ENCODE measurements at places on chromosomes 7 and 10.

GRCh38 chr7:156823435-156823834 is 69.5 kb downstream of the LMBR1 start:
- no peak for DNase-seq

DNA sequence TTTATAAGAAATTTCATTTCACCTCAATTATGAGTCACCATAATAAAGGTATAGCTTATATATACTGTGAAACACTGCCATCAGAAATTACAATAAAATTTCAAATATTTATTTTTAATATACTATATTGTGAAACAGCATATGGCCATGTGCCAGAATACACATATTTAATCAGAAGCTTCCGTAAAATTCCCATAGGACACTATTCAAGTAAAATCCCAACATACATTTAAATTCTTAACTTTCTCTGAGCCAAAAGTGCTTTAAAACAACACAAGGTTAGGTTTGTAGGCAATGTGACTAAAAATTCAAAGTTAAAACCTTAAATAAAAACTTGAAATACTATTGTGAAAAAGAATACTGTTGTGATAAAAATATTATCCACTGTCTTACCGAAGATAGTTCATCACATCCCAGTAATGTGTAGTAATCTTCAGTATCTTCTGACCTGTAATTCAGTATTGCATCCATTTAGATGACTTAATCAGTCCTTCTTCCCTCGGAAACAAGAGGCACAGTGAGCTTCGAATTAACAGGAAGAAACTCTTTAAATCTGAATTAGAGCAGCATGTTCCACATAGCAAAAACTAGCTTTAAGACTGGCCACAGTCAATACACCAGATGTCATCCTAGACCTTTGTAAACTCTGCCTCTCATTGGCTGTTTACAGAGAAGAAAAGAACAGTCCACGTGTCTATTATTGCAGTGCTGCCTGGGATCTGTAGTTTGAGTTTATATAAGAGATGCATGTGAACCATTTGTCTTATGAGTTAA is at the start of gene DNAJC12:
TSS of gene DNAJC12 (minus strand) at position 648 of the 774 bp plus-strand sequence. CDS start at position 471, 177 bp downstream.
- peak; percentile 22 for DNase-seq

- no peak for DNase-seq
Measured at GRCh38 chr10:100965820-100966219, 3.5 kb upstream of the SEMA4G start.

GRCh38 chr10:34262985-34263384 is 552.1 kb downstream of the PARD3 start:
- no peak for DNase-seq

DNA sequence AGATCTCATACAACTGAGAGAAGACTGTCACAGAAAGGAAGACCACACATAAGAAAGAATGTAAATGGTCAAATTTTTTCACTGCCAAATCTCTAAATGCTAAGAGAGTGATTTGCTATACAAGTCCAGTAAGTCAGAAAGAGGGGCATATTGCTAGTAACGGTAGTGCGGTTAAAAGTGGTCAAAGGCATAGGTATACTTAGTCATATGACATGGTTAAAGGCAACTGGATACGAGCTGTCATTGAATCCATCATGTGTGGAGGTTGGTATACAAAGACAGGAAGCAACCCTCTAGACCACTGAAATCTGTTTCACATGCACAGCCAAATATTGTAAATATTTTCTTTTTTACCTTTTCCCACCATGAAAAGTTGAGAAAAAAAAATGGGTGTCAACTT is 4.8 kb downstream of the INHBA start:
- DNase-seq: no peak

GRCh38 chr7:148717266-148717793 is 18.6 kb downstream of the CUL1 start:
- DNase-seq: no peak

DNA sequence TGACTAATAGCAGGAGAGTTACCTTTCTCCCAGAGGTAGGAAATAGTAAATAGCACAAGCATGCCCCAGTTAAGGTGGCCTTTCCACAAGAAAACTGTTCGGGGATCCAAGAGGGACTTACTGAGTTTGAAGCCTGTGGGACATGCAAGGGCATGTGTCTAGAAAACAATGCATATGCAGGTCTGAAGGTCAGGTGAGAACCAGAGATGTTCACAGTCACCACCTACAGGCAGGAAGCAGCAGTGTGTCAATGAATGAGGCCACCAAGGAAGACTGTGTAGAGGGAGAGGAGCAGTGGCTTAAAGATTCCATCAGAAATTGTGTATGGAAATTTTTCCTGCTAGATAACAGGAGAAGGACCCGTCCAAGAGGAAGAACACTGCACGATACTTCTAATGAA is 66.0 kb downstream of the CALD1 start:
- DNase-seq: no peak

- DNase-seq: no peak
Measured at GRCh38 chr7:152136686-152137085, 111.2 kb downstream of the GALNT11 start.

DNA sequence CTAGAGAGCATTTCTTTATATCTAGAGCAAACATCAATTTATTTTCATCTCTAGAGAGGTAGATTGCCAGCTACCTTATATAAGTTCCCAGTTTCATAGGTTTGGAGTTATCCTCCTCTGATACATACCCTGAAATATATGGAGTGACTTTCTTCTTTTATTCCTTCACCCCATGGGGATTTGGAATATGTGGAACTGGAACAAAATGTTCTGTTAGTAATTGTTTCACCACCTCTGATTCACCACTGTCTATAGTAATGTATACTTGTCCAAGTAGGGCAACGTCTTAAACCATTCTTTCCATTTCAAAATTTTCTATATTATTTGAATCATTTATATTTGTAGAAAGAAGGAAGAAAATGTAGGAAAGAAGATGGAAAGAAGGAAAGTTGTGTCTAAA is 511.2 kb upstream of the KCND2 start:
- DNase-seq: no peak

GRCh38 chr10:132560241-132560731 is 22.7 kb downstream of the INPP5A start:
- DNase-seq: no peak

DNA sequence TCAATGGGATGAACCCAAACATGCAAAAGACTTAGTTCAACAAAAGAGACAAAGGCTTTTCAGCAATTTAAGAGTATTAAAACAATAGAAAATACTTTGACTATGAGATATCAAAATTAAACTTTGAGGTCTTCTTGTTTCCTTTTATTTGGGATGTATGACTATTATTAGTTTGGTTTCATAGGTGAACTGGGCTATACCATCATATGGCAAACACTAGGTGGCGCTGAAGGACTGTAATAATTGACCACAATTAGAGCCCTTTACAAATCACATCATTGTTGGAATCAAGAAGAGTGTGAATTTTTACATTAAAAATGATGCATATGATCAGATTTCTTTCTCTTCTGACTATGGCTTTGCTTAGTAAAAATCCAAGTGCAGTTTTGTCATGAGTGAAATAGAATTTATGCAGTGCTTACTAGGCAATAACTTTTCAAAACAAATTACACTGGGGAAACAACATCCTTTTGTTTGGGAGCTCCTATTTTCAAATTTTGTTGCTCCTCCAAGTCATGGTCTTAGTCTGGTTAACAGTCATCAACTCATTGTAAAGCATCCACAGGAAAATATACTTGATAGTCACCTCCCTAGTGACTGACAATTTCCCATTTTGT is 14.7 kb upstream of the NXPH1 start:
- DNase-seq: peak; percentile 67

DNA sequence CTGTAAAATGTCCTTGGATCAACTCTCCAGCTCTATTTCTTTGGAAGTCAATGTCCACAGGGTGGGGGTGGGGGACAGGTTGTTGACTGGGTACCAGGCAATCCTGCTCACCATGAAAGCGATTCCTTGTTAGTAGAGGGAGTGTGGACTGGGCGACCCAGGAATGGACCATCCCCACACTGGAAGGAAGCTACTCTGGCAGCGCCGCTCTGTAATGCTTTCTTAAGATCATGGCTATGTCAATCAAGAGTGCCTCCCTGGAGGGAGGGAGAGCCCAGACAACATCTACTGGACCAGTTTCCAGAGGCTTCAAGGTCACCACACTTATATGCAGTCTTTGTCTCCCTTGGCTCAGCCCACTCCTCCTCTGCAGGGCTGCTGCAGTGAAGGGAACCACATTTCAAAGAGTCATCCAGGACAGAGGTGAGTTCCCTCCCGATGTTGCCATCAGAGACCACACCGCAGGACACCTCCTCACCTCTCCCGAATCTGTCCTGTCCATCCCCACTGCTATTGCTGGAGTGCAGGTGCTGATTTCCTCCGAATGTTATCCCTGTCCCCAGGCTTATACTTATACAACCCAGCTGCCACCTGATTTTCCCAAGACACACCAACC is 6.9 kb downstream of the GIMAP5 start:
- DNase-seq: no peak

GRCh38 chr10:76115471-76116155 is 684.2 kb downstream of the LRMDA start:
- no peak for DNase-seq

- DNase-seq: no peak
Measured at GRCh38 chr7:74481458-74482196, 27.9 kb downstream of the GTF2IRD1 start.

- DNase-seq: no peak
Measured at GRCh38 chr10:7892146-7892545, 73.8 kb downstream of the TAF3 start.

- no peak for DNase-seq
Measured at GRCh38 chr7:128867842-128868623, 5.4 kb downstream of the ATP6V1F start.

DNA sequence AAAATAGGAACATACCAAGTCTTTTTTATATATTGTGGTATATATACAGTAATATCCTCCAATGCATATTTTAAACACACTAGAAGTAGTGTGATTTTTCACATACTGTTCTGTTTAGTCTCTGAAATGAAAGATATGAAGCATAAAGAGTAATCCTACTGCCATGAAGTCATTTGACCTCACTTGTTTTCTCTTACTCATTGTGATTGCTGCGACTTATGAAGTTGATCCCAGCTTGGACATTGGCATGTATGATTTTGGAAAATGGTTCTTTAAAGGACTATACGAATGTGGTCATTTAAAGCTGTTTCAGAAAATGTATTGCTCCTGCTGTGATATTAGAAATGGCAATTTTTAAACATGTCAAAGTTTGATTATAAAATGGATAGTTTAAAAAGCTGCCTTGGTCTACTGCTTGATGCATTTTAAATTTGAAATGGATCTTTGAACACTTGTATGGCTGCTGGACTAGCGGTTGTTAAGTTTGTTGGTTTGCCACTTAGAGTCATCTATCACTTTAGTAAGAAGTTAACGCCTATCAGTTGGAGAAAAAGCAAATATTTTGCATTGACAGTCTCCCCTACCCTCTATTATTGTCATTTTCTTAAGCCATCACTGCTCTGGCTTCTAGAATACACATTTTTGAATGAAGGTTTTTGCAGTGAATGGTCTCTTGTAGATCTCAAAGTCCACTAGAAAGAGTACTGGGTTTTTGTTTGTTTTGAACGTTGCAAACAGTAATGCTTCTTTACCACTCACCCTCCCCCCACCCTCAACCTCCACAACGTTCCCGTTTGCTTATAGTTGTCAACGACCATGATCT is 881 bp upstream of the PCGF5 start:
- DNase-seq: no peak

DNA sequence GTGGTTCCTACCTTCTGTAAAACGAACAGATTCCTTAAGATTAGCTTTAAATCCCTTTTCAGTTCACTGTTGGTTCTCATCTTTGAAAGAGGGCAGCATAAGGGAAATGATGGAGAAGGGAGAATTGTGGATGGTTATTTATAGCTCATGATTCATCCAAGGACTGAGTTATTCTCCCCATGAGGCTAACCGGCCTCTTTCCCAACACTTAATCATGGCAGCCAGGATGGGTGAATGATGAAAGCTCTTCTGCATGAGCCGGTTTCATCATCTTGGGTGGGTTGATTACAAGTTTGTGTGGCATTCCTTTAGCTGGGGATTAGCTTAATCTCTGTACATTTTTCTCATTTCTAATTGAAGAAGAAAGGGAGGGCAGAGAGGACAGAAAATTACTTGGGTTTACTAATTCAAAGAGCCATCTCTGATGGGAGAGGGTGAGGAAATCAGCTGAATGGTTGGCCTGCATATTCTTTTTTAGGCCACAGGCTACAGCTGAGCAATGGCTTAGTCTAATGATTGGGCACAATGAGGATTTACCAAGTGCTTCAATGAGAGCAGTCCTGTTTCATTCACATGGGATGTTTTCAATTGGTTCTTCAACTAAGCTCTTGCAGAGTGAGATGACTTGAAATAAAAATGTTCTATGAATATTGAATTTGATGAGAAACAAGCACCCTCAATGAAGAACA is 250.0 kb downstream of the BMPER start:
- DNase-seq: no peak

DNA sequence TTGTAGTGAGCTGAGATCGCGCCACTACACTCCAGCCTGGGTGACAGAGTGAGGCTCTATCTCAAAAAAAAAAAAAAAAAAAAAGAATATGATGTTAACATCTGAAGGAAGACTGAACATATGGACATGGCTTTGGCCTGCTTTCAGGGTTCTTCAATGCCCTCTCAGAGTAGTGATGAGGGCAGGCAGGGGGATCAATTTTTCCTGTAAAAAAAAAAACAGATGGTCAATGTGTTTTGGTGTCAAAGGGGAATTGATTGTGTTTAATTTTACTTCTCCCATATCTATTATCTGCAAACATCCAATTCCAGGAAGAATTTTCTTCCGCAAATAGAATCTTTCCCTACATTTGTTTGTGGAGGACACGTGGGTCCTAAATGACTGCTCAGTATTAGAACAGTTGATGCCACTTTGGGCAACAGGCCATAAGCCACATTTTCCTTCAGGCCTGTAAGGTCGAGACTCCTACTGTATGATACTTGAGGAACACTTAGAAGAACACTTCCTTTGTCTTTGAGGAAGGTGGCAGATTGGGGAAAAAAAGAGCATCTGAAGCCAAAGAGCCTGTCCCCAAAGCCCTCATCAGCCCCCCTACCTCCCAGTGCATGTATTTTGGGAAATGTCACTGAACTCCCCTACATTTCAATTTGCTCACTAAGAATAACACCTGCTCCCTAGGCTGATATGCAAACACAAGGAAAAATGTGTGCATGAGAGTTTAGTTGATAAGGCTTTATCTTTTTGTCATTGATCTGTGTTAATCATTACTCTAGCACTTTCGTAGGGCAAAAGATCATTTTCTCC is 28.3 kb downstream of the MGAM2 start:
- DNase-seq: no peak

- no peak for DNase-seq
Measured at GRCh38 chr10:17022896-17023295, 106.7 kb downstream of the CUBN start.

DNA sequence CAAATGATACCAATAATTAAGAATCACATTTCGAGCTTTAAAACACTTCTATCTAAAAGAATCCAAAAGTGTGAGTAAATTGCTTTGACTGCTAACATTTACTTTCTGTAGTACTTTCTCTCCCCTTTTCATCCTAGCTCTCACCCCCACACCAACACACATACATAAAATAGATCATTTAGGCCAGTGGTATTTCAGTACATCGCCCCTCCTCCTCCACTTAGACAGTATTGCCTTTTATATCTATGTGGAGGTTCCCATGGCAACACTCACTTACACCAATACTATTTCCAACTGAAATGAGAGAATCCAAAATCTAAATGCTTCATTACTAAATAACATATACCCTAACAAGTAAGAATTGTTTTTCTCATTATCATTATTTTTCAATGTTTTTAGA is 58.9 kb downstream of the HIBADH start:
- no peak for DNase-seq

GRCh38 chr7:48786951-48787350 is 137.4 kb upstream of the CDC14C start:
- DNase-seq: no peak

GRCh38 chr7:8549046-8549445 is 115.6 kb downstream of the NXPH1 start:
- DNase-seq: no peak

- DNase-seq: no peak
Measured at GRCh38 chr7:107746006-107746405, 2.1 kb downstream of the CBLL1 start.

All from activated CD8-positive, alpha-beta T cell treated with anti-CD3 and anti-CD28 coated beads for 36 hours (primary cell).